ENCODE measurements at places on chromosomes 2 and 18.

GRCh38 chr18:58721566-58722239 is 50.4 kb downstream of the MALT1 start:
- H3K27ac ChIP-seq: no peak overlapping the region
- no peak for DNase-seq
- no peaks in the 10 kb centered on the region for H3K27me3 ChIP-seq

GRCh38 chr2:126749537-126749936 is 93.6 kb downstream of the GYPC start:
- no peak overlapping the region for H3K4me3 ChIP-seq
- no peaks in the 10 kb centered on the region for H3K27me3 ChIP-seq
- no peaks in the 10 kb centered on the region for H3K36me3 ChIP-seq
- H3K27ac ChIP-seq: no peak overlapping the region
- no peak for DNase-seq
- peaks cover 6% of the 10 kb centered on the region for H3K4me1 ChIP-seq

GRCh38 chr2:44102790-44103562 is 65.7 kb upstream of the PPM1B start:
- no peak overlapping the region for H3K27ac ChIP-seq
- peaks cover 16% of the 10 kb centered on the region for H3K4me1 ChIP-seq
- H3K4me3 ChIP-seq: no peak overlapping the region
- no peak for DNase-seq
- no peaks in the 10 kb centered on the region for H3K27me3 ChIP-seq

DNA sequence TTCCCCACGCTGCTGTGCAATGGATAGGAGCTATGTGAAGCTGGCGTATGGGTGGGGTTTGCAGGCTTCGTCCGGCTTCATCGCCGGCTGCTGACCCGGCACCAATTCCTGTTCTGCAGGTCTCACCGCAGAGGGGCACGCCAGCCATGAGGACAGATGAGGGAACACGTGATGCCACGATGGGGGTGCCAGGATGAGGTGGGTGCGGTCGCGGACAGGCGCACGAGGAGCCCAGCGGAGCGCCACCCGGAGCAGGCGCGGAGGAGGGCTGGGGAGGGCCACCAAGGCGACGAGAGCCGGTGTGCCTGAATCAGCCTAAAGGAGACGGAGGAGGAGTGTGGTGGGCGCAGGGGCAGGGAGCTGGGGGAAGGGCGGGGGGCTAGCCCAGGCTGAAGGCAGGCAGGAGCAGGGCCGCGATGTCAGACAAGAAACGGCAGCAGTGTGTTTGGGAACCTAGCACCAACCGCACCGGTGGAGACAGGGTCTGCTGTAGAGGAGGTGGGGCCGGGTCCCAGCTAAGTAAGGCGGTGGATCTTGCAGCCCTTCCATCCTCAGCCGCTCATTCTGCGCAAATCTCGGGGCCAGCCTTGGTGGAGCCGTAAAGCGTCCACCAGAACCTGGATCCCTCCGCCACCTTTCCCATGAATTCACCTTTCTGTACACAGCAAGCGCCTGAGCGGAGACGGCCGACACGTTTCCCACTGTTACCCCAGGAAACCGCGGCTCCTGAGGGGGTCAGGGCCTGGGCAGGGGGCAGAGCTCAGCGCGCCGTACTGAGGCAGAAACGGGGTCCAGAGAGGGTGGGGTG is 17.0 kb upstream of the CD8A start:
- H3K36me3 ChIP-seq: peaks cover 16% of the 10 kb centered on the region
- peak overlapping the region; percentile 87 for H3K4me3 ChIP-seq
- DNase-seq: peak; percentile 84

DNA sequence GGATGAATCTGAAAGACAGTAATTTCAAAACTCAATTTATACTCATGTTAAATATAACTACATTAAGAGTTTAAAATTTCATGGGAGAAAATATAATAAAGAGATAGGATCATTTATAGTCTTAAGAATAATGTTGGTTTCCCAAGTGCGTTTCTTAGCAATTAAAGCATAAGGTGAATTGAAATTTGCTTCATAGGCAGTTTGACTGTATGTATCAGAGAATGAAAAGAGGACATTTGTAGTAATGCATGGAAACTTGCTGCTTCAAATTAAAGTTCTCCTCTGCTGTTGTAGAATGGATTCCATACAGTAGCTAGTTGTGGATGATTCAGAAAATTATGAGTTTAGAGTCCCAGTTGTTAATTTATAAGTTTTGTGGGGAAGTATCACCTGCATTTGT is 68.1 kb downstream of the NUP35 start:
- H3K4me1 ChIP-seq: peaks cover 13% of the 10 kb centered on the region
- no peak for DNase-seq
- H3K27ac ChIP-seq: no peak overlapping the region
- H3K4me3 ChIP-seq: no peak overlapping the region

DNA sequence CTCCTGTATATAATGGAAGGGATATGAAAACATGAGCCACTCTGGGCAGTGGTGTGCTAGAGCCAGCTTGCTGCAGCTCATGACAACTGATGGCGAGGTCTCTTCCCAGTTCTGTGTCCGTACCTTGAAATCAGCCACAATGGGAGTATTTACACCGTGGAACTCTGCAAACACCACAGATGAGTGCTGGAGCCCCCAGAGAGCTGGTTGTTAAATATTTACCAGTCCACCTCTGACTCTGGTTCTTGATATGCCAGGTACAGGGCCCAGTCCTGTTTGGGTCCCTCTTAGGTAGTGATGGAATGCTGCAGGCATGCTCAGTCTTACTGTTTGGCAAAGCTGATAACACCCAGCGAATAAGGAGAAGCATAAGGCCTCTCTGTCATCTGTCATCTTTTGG is 116.1 kb upstream of the GLI2 start:
- peaks cover 2% of the 10 kb centered on the region for H3K27me3 ChIP-seq
- H3K4me3 ChIP-seq: no peak overlapping the region
- H3K4me1 ChIP-seq: no peaks in the 10 kb centered on the region
- no peaks in the 10 kb centered on the region for H3K36me3 ChIP-seq
- no peak overlapping the region for H3K27ac ChIP-seq

DNA sequence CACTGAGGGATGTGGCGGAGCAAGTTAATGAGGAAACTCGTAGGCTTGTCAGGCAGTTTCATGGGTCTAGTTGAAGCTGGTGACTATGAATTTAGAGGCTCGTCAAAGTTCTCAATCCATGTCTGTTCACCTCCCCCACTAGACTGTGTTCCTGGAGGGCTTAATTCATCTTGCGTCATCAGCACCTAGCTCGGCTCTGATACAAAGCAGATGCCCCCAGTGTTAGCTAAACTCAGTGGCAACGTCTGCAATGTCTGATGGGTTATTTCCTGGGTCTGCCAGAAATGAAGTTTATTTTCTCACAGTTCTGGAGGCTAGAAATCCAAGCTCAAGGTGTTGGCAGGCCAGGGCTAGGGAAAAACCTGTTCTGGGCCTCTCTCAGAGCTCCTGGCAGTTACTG is 140.6 kb downstream of the PID1 start:
- no peaks in the 10 kb centered on the region for H3K27me3 ChIP-seq
- no peak overlapping the region for H3K4me3 ChIP-seq
- no peak overlapping the region for H3K27ac ChIP-seq
- H3K4me1 ChIP-seq: no peaks in the 10 kb centered on the region
- DNase-seq: no peak

- no peaks in the 10 kb centered on the region for H3K27me3 ChIP-seq
- DNase-seq: no peak
- H3K4me1 ChIP-seq: peaks cover 17% of the 10 kb centered on the region
- H3K4me3 ChIP-seq: no peak overlapping the region
These were observed 52.1 kb upstream of the EPB41L5 start for GRCh38 chr2:119960821-119961220.

GRCh38 chr2:26913999-26914658 is 56.3 kb upstream of the MAPRE3 start:
- H3K4me1 ChIP-seq: no peaks in the 10 kb centered on the region
- H3K27ac ChIP-seq: no peak overlapping the region
- peaks cover 6% of the 10 kb centered on the region for H3K27me3 ChIP-seq
- H3K4me3 ChIP-seq: no peak overlapping the region
- DNase-seq: no peak

- H3K27me3 ChIP-seq: peaks cover 30% of the 10 kb centered on the region
- no peak overlapping the region for H3K4me3 ChIP-seq
- peaks cover 16% of the 10 kb centered on the region for H3K4me1 ChIP-seq
These were observed 4.1 kb upstream of the SLC40A1 start for GRCh38 chr2:189584686-189585085.

Data from activated naive CD8-positive, alpha-beta T cell treated with anti-CD3 and anti-CD28 coated beads, Interleukin-2, amount 50 U/mL, for 24 hours (primary cell).